Aorta (tissue), 5 donors: ENCODE measurements at places on chromosomes 2 and 18. TPM values are rescaled to one million over a fixed set of nuclear protein-coding genes. Genes with fewer than 3 reads are reported as not detected.

The ADCYAP1 gene
- not detected for polyA plus RNA-seq

The ELMOD3 gene
- polyA plus RNA-seq: 9.5 TPM

The KCNIP3 gene
- 2.9 TPM for polyA plus RNA-seq

The GAREM1 gene
- 3.3 TPM for polyA plus RNA-seq

The C2orf78 gene
- not detected for polyA plus RNA-seq

The GCG gene
- polyA plus RNA-seq: 1.6 TPM

The SNX17 gene
- 79.4 TPM for polyA plus RNA-seq

The MATN3 gene
- polyA plus RNA-seq: 0.13 TPM

The EFHD1 gene
- 135 TPM for polyA plus RNA-seq

The CAPN13 gene
- polyA plus RNA-seq: 3.3 TPM

The RTP5 gene
- polyA plus RNA-seq: not detected

The PRSS56 gene
- not detected for polyA plus RNA-seq

The GPR35 gene
- polyA plus RNA-seq: 10.1 TPM

The NRP2 gene
- polyA plus RNA-seq: 13.6 TPM

The ANKRD62 gene
- not detected for polyA plus RNA-seq

The CCL20 gene
- 0.23 TPM for polyA plus RNA-seq

The PECR gene
- polyA plus RNA-seq: 2.8 TPM

The APOB gene
- polyA plus RNA-seq: 0.38 TPM

The IL37 gene
- polyA plus RNA-seq: not detected

The SLC23A3 gene
- polyA plus RNA-seq: 1.6 TPM

The GPR55 gene
- not detected for polyA plus RNA-seq

The IRS1 gene
- 2.5 TPM for polyA plus RNA-seq

The CCBE1 gene
- 0.61 TPM for polyA plus RNA-seq

The HOXD4 gene
- 7.7 TPM for polyA plus RNA-seq

The VWA3B gene
- not detected for polyA plus RNA-seq

The TGFA gene
- polyA plus RNA-seq: 1.3 TPM

The PTPRN gene
- not detected for polyA plus RNA-seq

The KCNS3 gene
- 5.4 TPM for polyA plus RNA-seq

The FAM228A gene
- polyA plus RNA-seq: 1.0 TPM

The APCDD1 gene
- polyA plus RNA-seq: 10.0 TPM

The CFAP210 gene
- not detected for polyA plus RNA-seq

The HOXD12 gene
- not detected for polyA plus RNA-seq

The PROKR1 gene
- not detected for polyA plus RNA-seq

The STPG4 gene
- polyA plus RNA-seq: 0.51 TPM

The GAD1 gene
- polyA plus RNA-seq: 2.0 TPM

The TDRD15 gene
- polyA plus RNA-seq: not detected

The GPR148 gene
- not detected for polyA plus RNA-seq

The CTAGE1 gene
- not detected for polyA plus RNA-seq

The ATP6V1C2 gene
- 2.5 TPM for polyA plus RNA-seq
